ENCODE measurements at places on chromosomes 12 and 14.

DNA sequence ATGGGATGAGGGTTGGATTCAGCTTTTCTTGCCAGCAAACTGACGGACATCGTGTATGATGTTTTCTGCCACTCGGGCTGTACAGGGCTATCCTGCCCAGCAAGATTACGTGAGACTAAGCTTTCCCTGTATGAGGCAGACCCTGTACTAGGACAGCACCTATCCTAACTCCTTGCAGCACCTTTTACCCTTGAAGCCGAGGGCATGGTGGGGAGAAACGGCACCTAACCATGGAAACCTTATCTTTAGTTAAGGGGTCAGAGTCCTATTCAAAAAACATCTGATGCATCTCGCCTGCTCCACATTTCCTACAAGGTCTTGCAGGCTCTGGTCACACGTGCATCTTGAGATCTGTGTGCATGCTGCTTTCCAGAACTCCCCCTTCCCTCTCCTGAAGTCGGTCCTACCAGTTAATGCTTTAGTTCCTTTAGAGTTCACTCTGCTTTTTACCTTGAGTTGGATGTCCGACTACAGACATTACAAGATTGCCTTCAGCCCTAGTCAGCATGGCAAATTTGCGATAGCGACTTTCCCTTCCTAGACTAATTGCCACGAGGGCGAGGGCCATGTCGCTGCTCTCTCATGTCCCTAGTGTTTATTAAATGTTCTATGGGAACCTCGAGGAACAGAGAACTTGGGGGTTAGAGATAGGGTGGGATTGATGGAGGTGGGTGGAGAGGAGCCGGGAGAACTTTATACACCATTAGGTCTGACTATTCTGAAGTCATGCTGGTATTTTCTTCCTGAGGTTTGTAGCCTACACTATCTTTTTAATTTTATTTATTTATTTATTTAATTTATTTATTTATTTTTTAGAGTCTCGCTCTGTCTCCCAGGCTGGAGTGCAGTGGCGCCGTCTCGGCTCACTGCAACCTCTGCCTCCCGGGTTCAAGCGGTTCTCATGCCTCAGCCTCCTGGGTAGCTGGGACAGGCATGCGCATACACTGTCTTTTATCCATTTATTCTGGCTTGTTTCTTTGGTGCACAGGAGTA lies 6.6 kb downstream of the RAN start:
- no peaks in the 10 kb centered on the region for H3K27me3 ChIP-seq
- H3K27ac ChIP-seq, result no peak overlapping the region
- H3K4me1 ChIP-seq, result peaks cover 4% of the 10 kb centered on the region
- no peak for DNase-seq
- H3K36me3 ChIP-seq, result peaks cover 33% of the 10 kb centered on the region

DNA sequence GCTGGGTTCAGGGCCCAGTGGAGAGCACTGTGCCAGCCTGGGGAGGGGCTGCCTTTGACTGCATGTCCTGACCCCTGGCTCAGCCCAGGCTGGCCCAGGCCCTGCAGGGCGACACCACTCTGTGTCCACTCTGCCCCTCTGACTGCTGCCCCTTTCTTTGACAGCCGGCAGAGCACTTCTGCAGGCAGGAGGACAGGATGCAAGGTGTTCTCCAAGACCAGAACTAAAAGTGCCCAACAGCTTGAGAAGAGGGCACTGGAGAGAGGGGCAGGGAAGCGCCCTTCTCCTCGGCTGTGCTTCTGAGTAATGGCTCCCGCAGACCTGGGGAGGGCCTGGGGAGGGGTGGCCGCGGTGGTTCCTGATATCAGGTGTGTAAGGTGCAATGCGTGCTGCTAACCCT lies 72.7 kb downstream of the WDR20 start:
- H3K27me3 ChIP-seq, result no peaks in the 10 kb centered on the region
- H3K36me3 ChIP-seq, result peaks cover 59% of the 10 kb centered on the region
- no peak overlapping the region for H3K4me3 ChIP-seq
- no peak overlapping the region for H3K27ac ChIP-seq
- H3K4me1 ChIP-seq, result peaks cover 10% of the 10 kb centered on the region

DNA sequence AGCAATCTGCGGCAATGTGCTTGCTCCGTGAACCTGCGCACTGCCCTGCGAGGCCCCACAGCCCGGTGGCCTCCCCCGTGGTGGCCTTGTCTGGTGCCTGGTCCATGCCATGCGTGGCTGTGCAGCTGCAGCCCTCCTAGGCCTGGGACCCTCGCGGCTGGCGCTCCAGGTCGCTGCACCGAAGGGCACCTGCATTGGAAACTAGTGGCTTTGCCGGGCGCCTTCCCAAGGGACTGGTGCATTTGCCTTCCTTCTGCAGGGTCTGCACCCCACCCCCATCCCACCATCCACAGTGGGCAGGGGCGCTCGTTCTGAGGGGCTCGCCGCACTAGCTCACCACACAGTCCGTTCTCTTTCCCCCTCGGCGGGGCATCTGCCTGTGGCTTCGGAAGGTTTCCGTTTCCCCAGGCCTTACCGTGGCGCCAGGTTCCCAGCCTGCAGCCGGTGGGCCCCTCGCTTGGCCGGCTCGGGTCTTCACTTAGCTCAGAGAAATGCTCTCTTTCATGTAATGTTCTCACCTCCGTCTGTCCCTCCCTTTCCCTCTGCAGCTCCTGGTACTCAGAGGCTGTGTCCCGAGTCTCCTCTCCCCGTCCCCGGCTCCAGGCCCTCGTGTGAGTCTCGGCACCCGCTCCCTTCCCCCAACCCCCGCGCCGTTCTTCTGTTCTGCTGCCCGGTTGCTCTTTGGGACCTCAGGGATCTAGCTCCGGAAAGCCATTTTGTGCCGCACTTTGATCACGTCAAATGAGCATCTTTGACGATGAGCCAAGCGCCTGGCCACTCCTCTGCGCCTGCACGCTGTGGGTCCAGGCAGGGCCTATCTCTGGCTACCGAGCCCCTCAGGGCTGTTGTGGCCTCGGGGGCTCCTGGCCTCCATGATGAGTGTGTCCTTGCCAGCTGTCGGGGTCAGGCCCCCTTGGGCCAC lies 31.9 kb downstream of the JAG2 start:
- no peaks in the 10 kb centered on the region for H3K4me1 ChIP-seq
- DNase-seq, result peak; percentile 13
- no peak overlapping the region for H3K27ac ChIP-seq
- no peak overlapping the region for H3K4me3 ChIP-seq

- DNase-seq, result no peak
- no peaks in the 10 kb centered on the region for H3K36me3 ChIP-seq
- H3K27ac ChIP-seq, result no peak overlapping the region
- H3K4me3 ChIP-seq, result no peak overlapping the region
These were observed 86.1 kb downstream of the MYF5 start for GRCh38 chr12:80802652-80803400.

- H3K4me1 ChIP-seq, result no peaks in the 10 kb centered on the region
- DNase-seq, result peak; percentile 50
- peak overlapping the region; percentile 85 for H3K4me3 ChIP-seq
- H3K27me3 ChIP-seq, result no peaks in the 10 kb centered on the region
- peak overlapping the region; percentile 96 for H3K27ac ChIP-seq
These were observed 521 bp downstream of the MAP4K5 start for GRCh38 chr14:50531595-50532501.

DNA sequence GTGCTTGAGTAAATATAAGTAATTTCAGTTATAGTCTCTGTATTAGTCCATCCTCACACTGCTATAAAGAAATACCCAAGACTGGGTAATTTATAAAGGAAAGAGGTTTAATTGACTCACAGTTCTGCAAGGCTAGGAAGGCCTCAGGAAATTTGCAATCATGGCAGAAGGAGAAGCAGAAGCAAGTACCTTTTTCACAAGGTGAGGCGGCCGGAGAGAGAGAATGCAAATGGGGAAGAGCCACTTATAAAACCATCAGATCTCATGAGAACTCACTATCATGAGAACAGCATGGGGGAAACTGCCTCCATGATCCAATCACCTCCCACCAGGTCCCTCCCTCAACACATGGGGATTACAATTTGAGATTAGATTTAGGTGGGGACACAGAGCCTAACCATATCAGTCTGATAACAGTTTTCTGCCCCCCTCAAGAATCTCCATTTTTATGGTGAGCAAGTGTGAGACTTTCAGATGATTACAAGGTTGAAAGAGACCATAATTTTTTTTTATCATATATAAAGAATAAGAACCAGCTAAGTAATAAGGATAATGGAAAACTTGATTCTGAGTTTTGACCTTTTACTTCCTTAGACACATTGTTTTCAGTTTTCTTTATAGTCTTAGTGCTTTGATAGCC lies 35.6 kb downstream of the LEMD3 start:
- DNase-seq, result no peak
- H3K27ac ChIP-seq, result no peak overlapping the region
- no peaks in the 10 kb centered on the region for H3K4me1 ChIP-seq
- H3K27me3 ChIP-seq, result no peaks in the 10 kb centered on the region
- H3K4me3 ChIP-seq, result no peak overlapping the region

DNA sequence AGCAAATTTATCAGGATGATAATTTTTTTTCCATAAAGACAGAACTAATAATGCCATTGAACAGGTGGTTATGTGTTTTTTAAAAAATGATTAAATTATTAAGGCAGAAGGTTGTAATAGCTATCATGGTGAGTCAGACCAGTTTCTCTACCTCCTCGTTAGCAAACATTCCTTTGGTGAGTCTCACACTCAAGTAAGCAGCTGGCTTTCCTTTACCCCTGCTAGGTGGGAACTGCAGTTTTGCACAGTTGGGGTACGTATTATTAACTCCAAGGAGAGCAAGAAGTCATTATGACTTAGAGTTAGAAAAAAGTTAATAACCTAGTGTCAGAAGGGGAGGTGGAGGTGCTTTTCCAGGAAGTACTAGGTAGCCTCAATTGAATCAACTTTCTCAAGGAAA lies 165.3 kb downstream of the SNAPC1 start:
- H3K36me3 ChIP-seq, result no peaks in the 10 kb centered on the region
- no peak overlapping the region for H3K27ac ChIP-seq
- DNase-seq, result no peak
- no peaks in the 10 kb centered on the region for H3K4me1 ChIP-seq
- H3K27me3 ChIP-seq, result no peaks in the 10 kb centered on the region

GRCh38 chr12:2686280-2686646 lies 108.5 kb upstream of the FKBP4 start:
- H3K36me3 ChIP-seq, result peaks cover 63% of the 10 kb centered on the region
- no peak overlapping the region for H3K4me3 ChIP-seq
- no peaks in the 10 kb centered on the region for H3K27me3 ChIP-seq
- H3K4me1 ChIP-seq, result no peaks in the 10 kb centered on the region

- no peaks in the 10 kb centered on the region for H3K27me3 ChIP-seq
- no peaks in the 10 kb centered on the region for H3K36me3 ChIP-seq
- no peaks in the 10 kb centered on the region for H3K4me1 ChIP-seq
- no peak overlapping the region for H3K27ac ChIP-seq
- no peak overlapping the region for H3K4me3 ChIP-seq
These were observed 73.9 kb downstream of the ARL6IP4 start for GRCh38 chr12:123054371-123054770.

- peaks cover 26% of the 10 kb centered on the region for H3K4me1 ChIP-seq
- H3K36me3 ChIP-seq, result no peaks in the 10 kb centered on the region
- peak overlapping the region; percentile 66 for H3K4me3 ChIP-seq
- peak overlapping the region; percentile 93 for H3K27ac ChIP-seq
These were observed 619 bp upstream of the NTN4 start for GRCh38 chr12:95790917-95791849.

- DNase-seq, result no peak
- H3K27me3 ChIP-seq, result no peaks in the 10 kb centered on the region
- H3K4me3 ChIP-seq, result no peak overlapping the region
These were observed 81.6 kb downstream of the MYF5 start for GRCh38 chr12:80798281-80798680.

- no peaks in the 10 kb centered on the region for H3K27me3 ChIP-seq
- DNase-seq, result no peak
- peak overlapping the region; percentile 67 for H3K27ac ChIP-seq
- no peak overlapping the region for H3K4me3 ChIP-seq
These were observed 26.9 kb downstream of the CMKLR1 start for GRCh38 chr12:108312073-108312659.

GRCh38 chr12:32854097-32854496 lies 42.5 kb downstream of the PKP2 start:
- H3K36me3 ChIP-seq, result no peaks in the 10 kb centered on the region
- H3K27ac ChIP-seq, result no peak overlapping the region
- H3K4me3 ChIP-seq, result no peak overlapping the region
- no peak for DNase-seq
- H3K4me1 ChIP-seq, result no peaks in the 10 kb centered on the region

GRCh38 chr12:1781772-1782171 lies 38.6 kb upstream of the LRTM2 start:
- H3K27ac ChIP-seq, result no peak overlapping the region
- H3K4me1 ChIP-seq, result peaks cover 3% of the 10 kb centered on the region
- no peak overlapping the region for H3K4me3 ChIP-seq
- H3K27me3 ChIP-seq, result no peaks in the 10 kb centered on the region

DNA sequence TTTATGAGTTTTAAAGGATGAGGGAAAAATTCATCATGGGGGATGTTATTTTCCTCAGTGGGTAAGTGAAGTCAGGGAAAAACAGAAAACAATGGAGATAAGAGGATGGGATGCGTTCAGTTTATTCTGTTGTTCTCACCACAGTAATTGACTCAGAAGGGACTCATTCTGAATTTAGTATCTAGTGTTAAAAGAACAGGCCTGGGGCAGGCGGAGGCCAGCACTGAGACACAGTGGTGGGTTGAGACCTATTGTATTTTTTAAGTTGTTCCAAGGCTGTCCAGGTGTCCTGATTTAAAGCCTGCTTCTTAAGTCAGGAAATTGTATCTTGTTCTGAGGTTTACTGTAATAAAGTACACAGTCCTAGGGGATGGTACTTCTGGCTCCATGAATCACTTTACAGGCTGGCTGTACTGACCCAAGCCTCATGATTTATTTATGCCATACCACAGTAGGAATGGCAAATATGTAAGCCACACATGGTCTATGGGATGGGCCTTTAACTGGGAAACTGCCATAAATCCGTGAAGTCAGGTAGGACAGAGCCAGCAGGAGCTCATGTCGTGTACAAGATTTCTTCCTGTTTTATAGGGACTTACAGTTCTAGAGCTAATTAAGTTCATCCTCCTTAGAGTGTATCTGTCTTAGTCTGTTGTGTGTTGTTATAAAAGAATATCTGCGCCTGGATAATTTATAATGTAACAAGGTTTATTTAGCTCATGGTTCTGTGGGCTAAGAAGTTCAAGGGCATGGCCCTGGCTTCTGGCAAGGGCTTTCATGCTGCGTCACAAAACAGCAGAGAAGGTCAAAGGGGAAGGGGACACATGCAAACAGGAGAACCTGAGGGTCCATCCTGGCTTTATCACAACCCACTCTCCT lies 244.1 kb downstream of the FBXL14 start:
- no peak overlapping the region for H3K4me3 ChIP-seq
- no peaks in the 10 kb centered on the region for H3K27me3 ChIP-seq
- no peak overlapping the region for H3K27ac ChIP-seq
- no peaks in the 10 kb centered on the region for H3K36me3 ChIP-seq
- no peak for DNase-seq

GRCh38 chr14:99192028-99192621 lies 79.9 kb downstream of the BCL11B start:
- no peaks in the 10 kb centered on the region for H3K36me3 ChIP-seq
- peak; percentile 53 for DNase-seq
- H3K4me1 ChIP-seq, result peaks cover 22% of the 10 kb centered on the region
- peak overlapping the region; percentile 37 for H3K4me3 ChIP-seq

- H3K36me3 ChIP-seq, result no peaks in the 10 kb centered on the region
- DNase-seq, result no peak
- H3K4me3 ChIP-seq, result no peak overlapping the region
- no peaks in the 10 kb centered on the region for H3K27me3 ChIP-seq
- no peaks in the 10 kb centered on the region for H3K4me1 ChIP-seq
- no peak overlapping the region for H3K27ac ChIP-seq
These were observed 10.3 kb downstream of the CCDC175 start for GRCh38 chr14:59566296-59566695.

- no peaks in the 10 kb centered on the region for H3K36me3 ChIP-seq
- DNase-seq, result no peak
- peaks cover 12% of the 10 kb centered on the region for H3K27me3 ChIP-seq
- no peak overlapping the region for H3K27ac ChIP-seq
These were observed 135.8 kb upstream of the VRK1 start for GRCh38 chr14:96661244-96661969.

All from tibial artery (tissue), 4 donors.